HCEC 1CT (cell line): ENCODE measurements at places on chromosomes 1 and 21.

GRCh38 chr1:47228644-47229030 is 3.4 kb downstream of the TAL1 start:
- DNase-seq: no peak

- peak; percentile 82 for DNase-seq
These were observed 55.4 kb upstream of the HOOK1 start for GRCh38 chr1:59759156-59759925.

GRCh38 chr21:35945089-35945671 is 115.1 kb downstream of the SETD4 start:
- DNase-seq: no peak

GRCh38 chr1:29415156-29415830 is 179.0 kb downstream of the PTPRU start:
- DNase-seq: no peak

- no peak for DNase-seq
These were observed 3.7 kb upstream of the IGSF9 start for GRCh38 chr1:159949123-159949522.

GRCh38 chr1:236748268-236748870 is 46.7 kb upstream of the MTR start:
- DNase-seq: no peak
